ENCODE measurements at places on chromosomes 13 and 19.

- no peak for DNase-seq
These were observed 14.6 kb downstream of the SIGLEC11 start for GRCh38 chr19:49946415-49946814.

GRCh38 chr19:15549581-15549980 lies 41.3 kb downstream of the CYP4F22 start:
- DNase-seq: no peak

DNA sequence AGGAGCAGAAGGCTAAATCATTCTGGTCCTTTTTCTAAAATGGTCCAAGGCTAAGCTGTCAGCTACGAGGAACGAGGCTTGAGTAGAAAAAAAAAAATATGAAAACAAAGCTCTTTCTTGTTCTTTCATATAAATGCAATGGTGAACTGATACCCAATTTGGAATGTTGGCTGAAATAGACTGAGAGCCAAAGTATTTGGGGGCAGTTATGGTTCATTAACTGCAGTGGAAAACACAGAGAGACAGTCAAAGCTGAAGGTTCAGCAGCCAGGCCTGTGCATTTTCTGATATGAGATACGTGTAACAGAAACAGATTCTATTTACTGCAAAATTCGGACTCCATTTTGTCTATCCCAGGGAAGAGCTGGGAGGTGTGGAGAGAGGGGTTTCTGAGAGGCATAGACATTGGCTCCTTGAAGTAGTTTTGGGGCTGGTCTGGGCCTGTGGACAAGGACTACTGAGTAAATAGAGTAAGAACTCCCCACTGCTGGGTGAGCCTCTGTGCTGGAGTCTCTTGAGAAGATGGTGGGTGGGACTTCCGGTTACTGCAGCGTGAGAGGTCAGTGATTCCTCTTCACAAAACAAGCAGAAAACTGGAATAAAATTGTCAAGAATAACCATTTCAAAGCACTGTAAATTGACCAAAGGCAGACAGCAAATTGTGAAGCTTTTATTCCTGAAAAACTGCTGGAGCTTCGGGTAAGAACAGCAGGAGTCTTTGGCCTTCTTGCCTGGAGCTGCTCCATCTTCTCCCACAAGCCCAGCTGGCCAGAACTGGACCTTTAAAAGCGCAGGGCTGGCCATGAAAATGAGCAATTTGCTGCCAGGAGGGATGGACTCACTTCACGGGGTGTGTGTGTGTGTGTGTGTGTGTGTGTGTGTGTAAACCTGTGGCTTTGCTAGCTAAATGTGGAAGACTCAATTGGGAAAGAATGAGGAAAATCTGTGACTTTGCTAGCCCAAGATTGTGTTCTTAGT lies 43.1 kb upstream of the CNMD start:
- no peak for DNase-seq

- no peak for DNase-seq
These were observed 86.9 kb upstream of the DOCK9 start for GRCh38 chr13:99064624-99065234.

DNA sequence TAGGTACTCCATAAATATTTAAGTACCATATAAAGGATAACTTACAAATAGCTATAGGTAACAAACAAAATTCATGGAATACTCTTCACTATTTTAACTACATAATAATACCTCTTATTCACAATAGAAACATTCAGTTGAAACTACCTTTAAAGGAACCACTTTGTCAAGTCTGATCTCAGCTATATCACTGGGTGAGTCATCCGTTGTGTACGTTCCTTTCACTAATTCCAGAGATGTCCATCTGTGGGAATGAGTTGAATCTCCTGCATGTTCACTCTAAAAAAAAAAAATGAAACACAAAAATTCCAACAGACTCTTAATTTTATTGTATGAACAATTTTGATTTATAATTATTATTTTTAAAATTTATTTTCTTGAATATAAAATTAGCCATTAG lies 149.4 kb upstream of the FBXL3 start:
- no peak for DNase-seq

DNA sequence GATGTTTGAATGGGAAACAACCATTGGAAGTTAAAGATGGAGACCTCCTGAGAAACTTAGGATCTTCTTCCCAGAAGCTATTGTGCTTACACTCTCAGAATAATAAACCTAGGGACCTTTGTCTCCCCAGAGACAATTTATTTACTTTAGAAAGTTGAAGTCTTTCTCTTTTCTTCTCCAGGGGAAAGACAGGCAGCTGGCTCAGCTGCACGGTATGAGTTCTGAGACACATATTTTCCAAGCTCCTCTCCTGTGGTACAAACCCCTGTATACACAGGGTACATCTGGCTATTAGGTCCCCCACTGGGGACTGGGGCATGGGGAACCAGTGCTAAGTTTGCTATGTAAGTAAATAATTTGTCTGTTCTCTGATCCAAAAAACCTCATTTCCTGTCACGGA lies 67.5 kb upstream of the POSTN start:
- DNase-seq: no peak

GRCh38 chr13:50678464-50679162 lies 164.9 kb downstream of the DLEU7 start:
- DNase-seq: no peak

- no peak for DNase-seq
These were observed 315.3 kb downstream of the MYO16 start for GRCh38 chr13:108944760-108945159.

DNA sequence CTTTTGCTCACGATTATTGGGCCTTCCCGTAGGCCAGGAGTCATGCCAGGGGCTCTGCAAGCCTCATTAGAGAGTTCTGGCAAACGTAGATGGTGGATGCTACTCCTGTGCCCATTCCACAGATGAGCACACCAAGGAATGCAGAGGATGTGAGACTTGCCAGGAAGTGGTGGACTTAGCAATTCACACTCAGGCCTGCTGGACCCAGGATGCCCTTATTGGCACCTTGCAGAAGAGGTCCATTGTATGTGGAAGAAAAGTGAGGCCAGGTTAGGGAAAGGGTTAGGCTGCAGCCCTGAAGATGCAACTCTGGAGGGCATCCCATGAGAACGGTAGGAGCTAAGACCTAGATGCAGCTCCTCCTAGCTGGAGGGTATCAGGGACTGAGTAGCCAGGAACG lies 5.9 kb downstream of the UNC13A start:
- no peak for DNase-seq

DNA sequence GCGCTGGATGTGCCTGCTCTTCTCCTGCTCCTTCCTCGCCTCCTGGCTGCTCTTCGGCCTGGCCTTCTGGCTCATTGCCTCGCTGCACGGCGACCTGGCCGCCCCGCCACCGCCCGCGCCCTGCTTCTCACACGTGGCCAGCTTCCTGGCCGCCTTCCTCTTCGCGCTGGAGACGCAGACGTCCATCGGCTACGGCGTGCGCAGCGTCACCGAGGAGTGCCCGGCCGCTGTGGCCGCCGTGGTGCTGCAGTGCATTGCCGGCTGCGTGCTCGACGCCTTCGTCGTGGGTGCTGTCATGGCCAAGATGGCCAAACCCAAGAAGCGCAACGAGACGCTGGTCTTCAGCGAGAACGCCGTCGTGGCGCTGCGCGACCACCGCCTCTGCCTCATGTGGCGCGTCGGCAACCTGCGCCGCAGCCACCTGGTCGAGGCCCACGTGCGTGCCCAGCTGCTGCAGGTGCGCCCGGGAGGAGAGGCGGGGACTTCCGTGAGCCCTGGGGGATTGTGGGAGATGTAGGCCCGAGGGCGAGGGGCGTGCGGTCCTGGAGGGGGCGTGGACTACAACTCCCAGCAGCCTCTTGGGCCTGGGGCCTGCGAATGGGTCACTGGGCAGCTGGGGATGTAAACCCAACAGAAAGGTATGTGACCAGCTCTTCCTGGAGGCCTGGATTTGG lies 6.7 kb downstream of the KCNJ14 start:
- no peak for DNase-seq

GRCh38 chr13:112972867-112973576 lies 4.0 kb downstream of the MCF2L start:
- no peak for DNase-seq

DNA sequence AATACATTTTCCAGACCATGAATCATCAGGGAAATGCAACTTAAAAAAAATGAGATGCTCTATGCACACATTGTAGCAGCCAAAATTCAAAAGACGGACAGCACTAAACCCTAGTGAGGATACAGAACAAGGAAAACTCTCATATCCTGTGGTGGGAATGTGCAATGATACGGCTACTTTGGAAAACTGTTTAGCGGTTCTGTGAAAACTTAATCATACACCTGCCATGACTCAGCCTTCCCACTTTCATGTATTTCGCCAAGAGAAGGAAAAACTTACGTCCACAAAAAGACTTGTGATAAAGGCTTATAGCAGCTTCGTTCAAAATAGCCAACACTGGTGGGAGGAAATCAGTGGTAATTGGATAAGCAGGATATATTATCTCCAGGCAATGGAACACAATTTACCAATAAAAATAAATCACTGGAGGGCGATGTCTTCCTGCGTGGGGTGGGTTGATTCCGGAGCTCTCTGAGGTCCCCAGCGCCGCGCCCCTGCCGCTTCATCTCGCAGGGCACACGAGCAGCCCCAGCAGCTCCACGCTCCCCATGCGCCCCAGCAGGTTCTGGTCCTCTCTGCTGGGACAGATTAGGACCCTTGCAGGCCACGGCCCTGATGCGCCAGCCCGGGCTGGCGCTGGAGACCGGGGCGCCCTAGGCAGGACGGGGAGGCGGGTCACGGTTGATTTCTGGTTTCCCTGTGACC lies 97.2 kb upstream of the ARHGEF7 start:
- DNase-seq: peak; percentile 3

DNA sequence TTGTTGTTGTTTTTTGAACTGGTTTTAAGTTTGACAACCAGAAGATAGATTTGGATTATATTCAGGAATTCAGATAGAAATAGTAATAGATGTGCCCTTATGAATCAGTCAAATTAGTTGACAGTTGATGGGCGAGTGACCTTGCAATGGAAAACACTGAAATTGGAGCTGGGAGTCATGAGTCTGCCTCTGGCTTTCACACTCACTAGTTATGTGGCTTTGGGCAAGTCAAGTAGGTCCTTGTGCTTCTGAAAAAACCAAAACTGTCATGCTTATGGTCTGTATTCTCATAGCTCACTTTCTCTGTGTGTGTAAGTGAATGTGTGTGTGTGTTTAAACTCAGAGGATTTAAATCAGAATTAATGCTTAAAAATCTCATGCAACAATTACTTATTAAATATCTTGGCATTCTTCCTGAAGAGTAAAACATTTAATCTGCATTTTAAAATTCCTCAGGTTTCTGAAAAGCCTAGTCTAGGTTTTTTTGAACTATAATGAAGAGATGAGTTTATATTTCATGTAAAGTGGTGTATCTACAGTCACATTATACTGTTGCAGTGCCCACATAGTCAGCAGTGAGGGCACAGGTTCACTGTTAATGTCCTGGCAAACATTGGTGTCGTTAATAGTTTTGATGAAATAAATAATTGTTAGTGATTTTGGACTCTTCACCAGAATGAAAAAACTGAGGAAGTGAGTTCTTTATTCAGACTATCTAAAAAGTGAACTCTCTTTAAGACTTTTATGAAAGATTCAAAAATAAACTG lies 32.5 kb downstream of the UCHL3 start:
- DNase-seq: no peak

DNA sequence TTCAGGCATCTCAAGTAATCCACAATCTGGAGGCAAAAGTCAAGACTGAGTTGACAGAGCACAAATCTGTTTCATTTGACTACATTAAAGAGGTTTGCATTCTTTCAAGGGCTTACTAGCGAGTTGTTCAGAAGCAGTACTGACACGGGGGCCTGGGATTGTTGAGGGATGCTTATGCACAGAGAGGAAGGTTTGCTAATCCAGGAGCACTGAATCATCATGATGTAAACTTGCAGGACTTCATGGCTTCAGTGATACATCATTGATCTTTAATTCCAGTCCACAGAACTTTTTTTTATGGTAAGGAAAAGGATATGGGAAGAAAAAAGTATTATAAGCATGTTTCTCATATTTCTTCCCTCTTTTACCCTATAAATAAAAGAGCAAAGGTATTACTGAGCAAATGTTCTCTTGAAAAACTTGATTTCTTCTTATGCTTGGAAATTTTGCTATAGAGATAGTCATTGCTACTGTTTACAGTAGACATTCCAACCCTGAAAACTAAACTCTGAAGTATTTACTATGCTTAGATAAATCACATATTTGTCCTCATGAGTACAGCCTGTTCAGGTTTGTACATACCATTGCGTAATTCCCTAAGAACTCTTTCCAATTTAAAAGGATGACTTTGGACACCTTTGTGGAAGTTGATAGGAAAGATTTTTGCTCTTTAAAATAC lies 65.8 kb upstream of the KPNA3 start:
- no peak for DNase-seq

DNA sequence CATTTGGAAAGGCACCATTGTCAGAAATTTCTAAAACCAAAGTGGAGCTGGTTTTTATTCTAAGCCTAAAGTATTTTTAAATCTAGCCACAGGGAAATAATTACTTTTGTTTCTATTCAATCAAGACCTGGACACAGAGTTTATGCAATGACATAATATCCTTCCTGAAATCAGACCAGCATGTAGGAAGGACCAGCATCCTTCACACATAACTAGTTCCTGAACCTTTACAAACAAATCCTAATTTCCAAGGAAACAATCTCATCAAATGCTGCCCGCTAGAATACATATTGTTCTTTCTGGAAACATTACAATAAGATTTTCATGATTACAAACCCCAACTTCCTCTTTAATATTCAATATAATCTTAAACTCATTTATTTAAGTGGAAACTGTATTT lies 1.5 kb downstream of the STARD13 start:
- no peak for DNase-seq

GRCh38 chr19:4455719-4456475 lies 1.7 kb downstream of the UBXN6 start:
- no peak for DNase-seq

DNA sequence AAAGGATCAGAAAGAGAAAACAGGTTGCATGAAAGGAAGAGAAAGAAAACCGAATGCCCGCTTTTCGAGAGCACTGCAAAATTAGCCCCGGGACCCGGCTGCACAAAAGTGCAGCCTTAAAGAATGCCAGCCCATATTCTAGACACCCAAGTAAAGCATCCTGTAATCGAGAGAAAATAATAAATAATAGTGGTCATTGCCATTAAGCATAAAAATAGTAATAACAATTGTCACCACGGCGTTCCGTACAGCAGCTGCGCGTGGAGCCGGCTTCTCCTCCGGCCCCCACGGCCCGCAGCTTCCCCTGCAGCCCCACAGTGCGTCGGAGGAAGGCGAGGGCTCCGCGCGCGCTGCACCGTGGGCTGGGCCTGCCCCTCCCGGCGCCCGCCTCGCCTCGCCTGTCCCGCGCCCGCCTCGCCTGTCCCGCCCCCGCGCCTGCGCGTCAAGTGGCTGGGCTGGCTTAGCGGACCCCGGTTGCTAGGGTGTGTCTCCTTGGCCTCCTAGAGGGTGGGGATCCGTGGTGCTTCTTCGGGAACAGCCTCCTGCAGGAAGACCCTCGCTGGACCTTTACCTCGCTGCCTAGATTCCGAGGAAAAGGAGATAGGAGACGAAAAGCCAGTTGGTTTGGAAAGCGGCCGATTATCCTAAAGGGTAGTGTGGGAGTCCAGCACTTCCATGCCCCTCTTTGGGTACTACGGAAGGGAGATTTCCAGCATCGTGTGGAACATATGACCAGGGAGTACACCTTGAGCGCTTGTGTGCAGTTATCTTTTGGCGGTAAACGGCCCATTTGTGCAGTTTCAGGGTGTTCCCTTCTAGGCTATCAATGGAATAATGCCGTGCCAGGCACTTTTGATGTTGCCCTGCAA lies at the start of gene LRRC63:
LRRC63 (plus strand) TSS at position 446 of the 869 bp plus-strand sequence. CDS start 1,107 bp downstream, outside the sequence.
- peak; percentile 35 for DNase-seq

GRCh38 chr19:34639491-34640085 lies 37.4 kb downstream of the SCGB2B2 start:
- DNase-seq: peak; percentile 30

Measured in COLO829 (cell line).